Amniotic epithelial cell (primary cell): ENCODE measurements at places on chromosomes 2 and 18.

GRCh38 chr2:74500578-74500946 lies 1.2 kb upstream of the LBX2 start:
- no peak for DNase-seq

DNA sequence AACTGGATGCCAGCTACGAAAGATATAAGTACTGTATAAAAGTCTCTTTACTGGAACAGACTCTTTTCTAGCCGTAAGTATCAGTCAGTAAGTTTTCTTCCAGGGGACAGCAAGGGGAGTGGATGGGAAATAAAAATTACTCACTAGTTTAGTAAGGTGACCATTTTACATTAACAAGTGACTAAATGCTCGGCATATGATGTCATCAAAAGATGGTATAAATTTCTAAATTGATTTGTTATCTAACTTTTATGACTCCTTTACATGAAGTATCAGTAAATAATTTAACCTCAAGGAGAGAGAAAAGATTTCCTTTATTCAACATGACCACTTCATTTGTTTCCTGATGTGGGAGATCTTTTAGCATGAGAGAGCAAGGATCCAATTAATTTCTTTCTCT lies 859.0 kb upstream of the LRRTM1 start:
- no peak for DNase-seq

DNA sequence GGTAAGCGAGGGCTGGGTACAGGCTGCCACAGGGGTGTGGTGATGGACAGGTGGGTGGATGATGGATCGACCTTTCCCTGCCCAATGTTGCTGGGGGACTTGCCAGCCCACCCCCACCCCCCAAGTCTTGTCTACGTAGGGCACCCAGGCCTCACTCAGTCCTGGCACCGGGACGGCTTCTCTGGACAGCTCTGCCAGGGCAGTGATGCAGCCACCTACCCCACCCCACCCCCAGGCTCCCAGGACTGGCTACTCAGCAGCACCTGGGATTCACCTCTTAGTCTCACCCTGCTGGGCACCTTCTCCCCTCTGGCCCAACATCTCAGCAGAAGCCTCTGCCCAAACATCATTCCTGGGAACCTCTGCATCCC lies 55.7 kb downstream of the ANKMY1 start:
- no peak for DNase-seq

- DNase-seq: no peak
These were observed 2.0 kb upstream of the MARCO start for GRCh38 chr2:118939994-118940393.

GRCh38 chr2:181077128-181077709 lies 96.8 kb downstream of the UBE2E3 start:
- DNase-seq: peak; percentile 51

GRCh38 chr2:105176429-105176828 lies 65.1 kb upstream of the GPR45 start:
- DNase-seq: no peak

DNA sequence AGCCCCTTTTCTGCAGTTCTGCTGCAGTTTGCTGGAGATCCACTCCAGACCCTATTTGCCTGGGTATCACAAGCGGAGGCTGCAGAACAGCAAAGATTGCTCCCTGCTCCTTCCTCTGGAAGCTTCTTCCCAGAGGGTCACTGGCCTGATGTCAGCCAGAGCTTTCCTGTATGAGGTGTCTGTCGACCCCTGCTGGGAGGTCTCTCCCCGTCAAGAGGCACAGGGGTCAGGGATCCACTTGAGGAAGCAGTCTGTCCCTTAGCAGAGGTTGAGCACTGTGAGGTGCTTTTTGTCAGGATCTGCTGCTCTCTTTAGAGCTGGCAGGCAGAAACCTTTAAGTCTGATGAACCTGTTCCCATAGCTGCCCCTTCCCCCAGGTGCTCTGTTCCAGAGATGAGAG lies 42.0 kb upstream of the MYL1 start:
- no peak for DNase-seq

DNA sequence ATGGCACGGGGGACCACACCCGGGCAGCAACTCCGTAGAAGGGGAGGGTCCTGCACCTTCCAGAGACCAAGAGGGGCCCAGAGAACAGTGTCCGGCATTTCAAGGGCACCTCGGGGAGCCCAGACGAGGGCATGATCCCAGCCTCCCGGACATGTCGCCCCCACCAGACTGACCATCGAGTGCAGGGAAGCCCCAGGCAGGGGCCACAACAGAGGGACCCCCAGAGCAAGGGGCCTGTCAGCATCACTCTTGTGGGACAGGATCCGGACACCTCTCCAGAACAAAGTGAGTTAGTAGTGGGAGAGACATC lies 50.4 kb upstream of the CTDP1 start:
- no peak for DNase-seq

GRCh38 chr2:95043300-95044093 lies 18.0 kb downstream of the MAL start:
- DNase-seq: peak; percentile 5
